ENCODE measurements at places on chromosomes 3 and 15. TPM values are rescaled to one million over a fixed set of nuclear protein-coding genes. Genes with fewer than 3 reads are reported as not detected.

DNA sequence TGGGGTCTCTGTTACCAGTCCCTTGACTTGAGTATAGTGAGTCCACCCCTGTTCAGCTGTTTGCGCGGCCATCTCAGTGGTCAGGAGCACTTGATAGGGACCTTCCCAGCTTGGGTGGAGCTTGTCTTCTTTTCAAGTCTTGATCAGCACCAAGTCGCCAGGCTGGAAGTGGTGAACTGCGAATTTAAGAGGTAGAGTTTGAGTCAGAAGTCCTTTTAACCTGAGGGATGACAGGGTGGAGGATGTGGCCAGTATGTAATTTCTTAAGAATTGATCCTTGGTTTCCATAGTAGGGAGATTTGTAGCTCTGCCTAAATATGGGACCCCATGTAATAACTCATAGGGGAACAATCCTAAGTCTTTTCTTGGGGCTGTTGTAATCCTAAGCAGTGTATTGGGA, 86.3 kb upstream of the XCR1 start:
- H3K4me3 ChIP-seq, result no peak overlapping the region
- DNase-seq, result no peak
- H3K27ac ChIP-seq, result no peak overlapping the region
- H3K4me1 ChIP-seq, result peaks cover 7% of the 10 kb centered on the region
- no peaks in the 10 kb centered on the region for H3K36me3 ChIP-seq

Gene OIP5
- total RNA-seq, result 7.3 TPM

DNA sequence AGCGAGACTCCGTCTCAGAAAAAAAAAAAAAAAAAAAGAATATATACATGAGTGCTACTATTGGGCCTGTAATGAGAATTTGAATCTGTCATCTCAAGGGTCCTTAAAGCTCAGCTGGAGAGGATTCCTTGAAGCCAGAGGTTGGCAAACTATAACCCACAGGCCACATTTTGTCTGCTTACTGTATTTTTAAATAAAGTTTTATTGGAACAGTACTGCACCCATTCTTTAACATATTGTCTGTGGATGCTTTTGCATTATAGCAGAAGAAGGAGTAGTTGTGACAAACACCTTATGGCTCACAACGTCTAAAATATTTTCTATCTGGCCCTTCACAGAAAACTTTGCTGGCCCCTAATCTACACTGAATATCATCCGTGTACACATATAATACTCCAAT, 60.7 kb downstream of the SGO1 start:
- no peak overlapping the region for H3K27ac ChIP-seq
- H3K4me3 ChIP-seq, result no peak overlapping the region
- H3K4me1 ChIP-seq, result 0 out of 2 replicates have a peak, but pooled peaks cover 5% of the 10 kb centered on the region
- DNase-seq, result no peak

Gene PLS1
- total RNA-seq, result 0.13 TPM

DNA sequence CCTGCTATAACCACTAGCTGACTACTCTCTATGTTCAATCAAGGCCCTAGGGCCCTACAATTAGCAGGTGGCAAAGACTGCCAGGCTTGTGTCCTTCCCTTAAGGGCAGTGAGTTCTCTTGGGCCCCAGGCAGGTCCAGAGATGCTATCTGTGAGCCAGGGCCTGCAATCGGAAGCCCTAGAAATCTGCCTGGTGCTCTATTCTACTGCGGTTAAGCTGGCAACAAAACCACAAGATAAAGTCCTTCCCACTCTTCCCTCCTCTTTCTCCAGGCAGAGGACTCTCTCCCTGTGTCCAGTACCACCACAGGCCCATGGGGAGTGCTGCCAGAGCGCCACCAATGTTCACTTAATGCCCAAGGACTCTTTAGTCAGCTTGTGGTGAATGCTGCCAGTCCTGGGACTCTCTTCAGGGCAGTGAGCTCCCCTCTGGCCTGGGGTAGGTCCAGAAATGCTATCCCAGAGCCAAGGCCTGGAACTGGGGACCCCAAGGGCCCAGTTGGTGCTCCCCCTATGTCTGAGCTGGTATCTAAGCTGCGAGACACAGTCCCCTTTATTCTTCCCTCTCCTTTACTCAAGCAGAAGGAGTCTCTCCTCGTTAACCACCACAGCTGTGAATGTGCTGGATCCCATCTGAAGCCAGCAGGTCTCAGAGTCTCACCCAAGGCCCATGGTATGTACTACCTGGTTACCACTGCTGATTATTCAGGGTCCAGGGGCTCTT, 34.7 kb downstream of the XXYLT1 start:
- H3K4me1 ChIP-seq, result peaks cover 7% of the 10 kb centered on the region
- no peak for DNase-seq

- peak overlapping the region; percentile 23 for H3K27ac ChIP-seq
- peaks cover 21% of the 10 kb centered on the region for H3K4me1 ChIP-seq
- no peaks in the 10 kb centered on the region for H3K36me3 ChIP-seq
- H3K27me3 ChIP-seq, result no peaks in the 10 kb centered on the region
Measured at GRCh38 chr3:65776494-65776893, 262.2 kb downstream of the MAGI1 start.

Gene A4GNT
- not detected for total RNA-seq

DNA sequence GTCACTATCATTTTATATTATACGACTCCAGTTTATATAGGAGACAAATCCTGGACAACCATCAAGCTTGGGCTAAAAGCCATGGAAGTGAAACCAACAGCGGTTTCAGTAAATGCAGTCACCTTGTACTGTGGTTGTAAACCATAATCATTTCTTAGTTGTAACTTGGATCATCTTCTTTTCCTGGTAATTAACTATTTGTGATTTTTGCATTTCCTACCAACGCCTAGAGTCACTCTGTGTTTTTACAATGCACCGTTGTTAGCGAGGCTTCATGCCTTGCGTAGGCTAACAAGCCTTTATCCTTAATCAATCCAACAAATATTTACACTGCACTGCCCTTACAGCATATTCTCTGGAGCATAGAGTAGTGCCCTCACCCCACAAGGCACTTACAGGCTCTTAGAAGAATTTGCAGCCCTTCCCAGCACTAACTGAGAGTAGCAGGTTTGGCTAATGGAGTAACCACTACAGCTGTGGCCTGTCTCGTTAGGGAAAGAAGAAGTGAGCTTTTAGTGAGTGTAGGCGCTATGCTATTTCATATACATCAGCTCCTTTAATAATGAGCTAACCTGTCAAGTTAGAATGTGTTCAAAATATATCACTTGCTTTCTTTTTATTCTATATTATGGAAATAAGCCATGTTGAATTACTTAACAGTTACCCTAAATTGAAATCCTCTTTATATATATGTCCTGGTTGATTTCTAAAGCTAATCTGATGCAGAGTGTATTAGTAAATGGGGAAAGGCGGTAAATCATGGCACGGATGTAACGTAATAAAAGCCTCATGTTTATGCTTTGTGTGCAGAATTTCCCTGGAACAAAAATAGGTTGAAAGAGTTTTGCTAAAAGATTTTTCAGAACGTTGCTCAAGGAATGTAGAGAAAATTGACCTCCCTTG, 62.8 kb downstream of the ABHD2 start:
- no peaks in the 10 kb centered on the region for H3K4me1 ChIP-seq
- H3K36me3 ChIP-seq, result 0 out of 2 replicates have a peak, but pooled peaks cover 7% of the 10 kb centered on the region
- no peaks in the 10 kb centered on the region for H3K27me3 ChIP-seq
- no peak for DNase-seq
- H3K4me3 ChIP-seq, result no peak overlapping the region
- no peak overlapping the region for H3K27ac ChIP-seq

- DNase-seq, result peak; percentile 7
- no peaks in the 10 kb centered on the region for H3K36me3 ChIP-seq
- no peaks in the 10 kb centered on the region for H3K27me3 ChIP-seq
- H3K4me3 ChIP-seq, result no peak overlapping the region
- no peaks in the 10 kb centered on the region for H3K4me1 ChIP-seq
Measured at GRCh38 chr3:54663501-54664011, 264.3 kb downstream of the LRTM1 start.

Gene GPR156
- not detected for total RNA-seq

- no peaks in the 10 kb centered on the region for H3K36me3 ChIP-seq
- DNase-seq, result no peak
- peak overlapping the region; percentile 52 for H3K27ac ChIP-seq
- H3K4me1 ChIP-seq, result peaks cover 49% of the 10 kb centered on the region
Measured at GRCh38 chr3:107062787-107063186, 314.5 kb upstream of the CCDC54 start.

Gene VWA5B2
- not detected for total RNA-seq

GRCh38 chr3:41940393-41940792, 21.5 kb downstream of the ULK4 start:
- H3K27ac ChIP-seq, result no peak overlapping the region
- no peaks in the 10 kb centered on the region for H3K4me1 ChIP-seq
- no peaks in the 10 kb centered on the region for H3K27me3 ChIP-seq
- H3K4me3 ChIP-seq, result no peak overlapping the region
- no peak for DNase-seq

Gene CCR3
- total RNA-seq, result not detected

Gene PLSCR4
- 51.2 TPM for total RNA-seq

DNA sequence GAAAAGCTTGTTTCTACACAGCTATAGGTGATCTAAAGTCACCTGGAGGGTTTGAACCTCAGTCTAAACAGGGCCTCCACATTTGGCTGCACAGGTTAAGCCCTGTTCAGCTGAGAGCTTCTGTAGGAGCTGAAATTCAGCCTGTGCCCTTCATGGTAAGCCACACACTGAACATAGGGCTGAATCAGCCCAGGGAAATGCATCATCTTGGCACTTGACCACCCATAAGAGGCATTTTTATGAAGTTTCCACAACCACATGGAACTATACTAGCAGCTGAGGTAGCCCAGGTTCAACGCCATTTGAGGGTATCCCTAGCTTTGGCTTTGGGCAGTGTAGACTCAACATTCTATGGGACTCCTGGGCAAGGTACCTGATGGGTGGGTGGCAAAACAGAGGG, 126.8 kb downstream of the FAM174B start:
- H3K36me3 ChIP-seq, result no peaks in the 10 kb centered on the region
- no peak overlapping the region for H3K27ac ChIP-seq
- no peaks in the 10 kb centered on the region for H3K4me1 ChIP-seq
- DNase-seq, result peak; percentile 32

- H3K36me3 ChIP-seq, result no peaks in the 10 kb centered on the region
- DNase-seq, result peak; percentile 36
- H3K27me3 ChIP-seq, result no peaks in the 10 kb centered on the region
- no peak overlapping the region for H3K27ac ChIP-seq
- peaks cover 26% of the 10 kb centered on the region for H3K4me1 ChIP-seq
Measured at GRCh38 chr15:62549345-62549970, 384.4 kb upstream of the C2CD4B start.

DNA sequence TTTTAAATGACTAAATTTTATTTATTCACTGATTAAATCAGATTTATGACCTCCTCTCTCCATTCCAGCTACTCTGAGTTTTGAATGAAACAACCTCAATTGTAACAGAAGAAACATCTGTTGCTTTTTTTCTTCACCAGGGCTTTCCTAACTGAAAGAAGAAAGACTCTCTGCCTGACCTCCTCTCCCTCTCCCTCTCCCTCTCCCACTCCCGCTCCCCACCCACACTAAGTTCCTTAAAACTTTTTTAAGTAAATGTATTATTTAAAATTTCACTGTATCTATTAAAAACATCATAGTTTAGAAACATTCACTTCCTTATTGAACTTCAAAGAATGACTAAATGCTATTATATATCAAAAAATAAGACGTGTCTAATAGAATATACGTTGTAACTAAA, 122.0 kb downstream of the TFDP2 start:
- peak; percentile 27 for DNase-seq
- peaks cover 12% of the 10 kb centered on the region for H3K4me1 ChIP-seq
- 0 out of 2 replicates have a peak overlapping the region, but pooled peaks have one; percentile 6 for H3K27ac ChIP-seq
- H3K36me3 ChIP-seq, result no peaks in the 10 kb centered on the region
- H3K27me3 ChIP-seq, result no peaks in the 10 kb centered on the region

DNA sequence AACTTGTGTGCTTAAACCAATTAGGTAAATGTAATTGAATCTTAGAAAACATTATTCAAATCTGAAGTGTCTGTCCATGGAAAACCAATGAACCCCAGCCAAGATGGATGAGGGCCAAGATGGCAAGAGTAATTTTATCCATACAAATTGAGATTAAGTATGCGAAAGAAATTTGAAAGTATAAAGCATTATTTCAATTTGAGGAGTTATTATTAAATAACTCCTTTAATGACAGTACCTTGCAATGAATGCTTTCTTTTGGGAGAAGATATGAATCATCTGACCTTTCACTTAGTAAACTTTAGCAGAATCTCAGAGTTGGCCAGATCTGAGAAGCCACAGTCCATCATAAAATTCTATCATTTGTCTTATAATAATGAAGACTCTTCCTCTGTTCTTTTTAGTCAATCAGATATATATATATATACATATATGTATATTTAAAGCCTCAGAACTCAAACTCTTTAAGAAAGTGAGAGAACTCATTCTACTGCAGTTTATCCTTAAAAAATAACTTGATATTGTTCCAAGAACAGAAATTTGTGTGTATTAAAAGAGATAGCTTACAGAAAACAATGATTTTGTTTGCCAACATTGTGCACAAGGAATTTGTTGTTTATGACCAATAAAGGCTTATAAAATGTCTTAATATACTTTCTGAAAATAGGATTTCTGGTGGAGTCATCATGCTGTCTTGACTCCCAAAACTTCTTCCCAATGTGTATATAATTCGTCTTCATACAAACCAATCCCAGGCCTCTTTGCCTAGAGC, 434.8 kb upstream of the THBS1 start:
- H3K4me1 ChIP-seq, result peaks cover 24% of the 10 kb centered on the region
- H3K36me3 ChIP-seq, result no peaks in the 10 kb centered on the region
- H3K4me3 ChIP-seq, result no peak overlapping the region
- peak; percentile 64 for DNase-seq
- peak overlapping the region; percentile 10 for H3K27ac ChIP-seq

Gene CRYBG3
- 16.9 TPM for total RNA-seq

- no peak overlapping the region for H3K4me3 ChIP-seq
- no peaks in the 10 kb centered on the region for H3K27me3 ChIP-seq
- DNase-seq, result no peak
- peaks cover 20% of the 10 kb centered on the region for H3K4me1 ChIP-seq
- no peak overlapping the region for H3K27ac ChIP-seq
- H3K36me3 ChIP-seq, result peaks cover 13% of the 10 kb centered on the region
Measured at GRCh38 chr3:141379250-141379966, 11.1 kb downstream of the ZBTB38 start.

Gene CCDC39
- total RNA-seq, result not detected

DNA sequence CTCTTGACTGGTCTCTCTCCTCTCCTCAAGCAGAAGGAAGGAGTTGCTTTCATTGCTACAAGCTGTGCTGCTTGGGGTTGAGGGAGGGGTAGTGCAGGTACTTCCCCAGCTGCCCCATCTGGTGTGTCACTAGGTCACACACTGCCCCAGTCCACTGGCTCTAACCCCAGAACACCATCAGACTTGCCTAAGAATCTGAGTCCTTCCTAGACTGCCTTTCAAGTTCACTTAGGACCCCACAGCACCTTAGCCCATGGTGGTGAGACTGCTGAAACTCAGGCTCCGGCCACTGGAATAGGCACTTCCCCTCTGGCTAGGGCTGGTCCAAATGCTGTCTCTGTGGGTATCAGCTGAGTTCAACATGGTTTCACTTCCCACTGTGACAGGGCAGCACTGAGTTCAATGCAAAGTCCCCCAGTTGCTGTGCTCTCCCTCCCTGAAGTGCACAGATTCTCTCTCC, 279.7 kb upstream of the GOLGA6L4 start:
- no peaks in the 10 kb centered on the region for H3K4me1 ChIP-seq
- no peaks in the 10 kb centered on the region for H3K27me3 ChIP-seq
- H3K4me3 ChIP-seq, result no peak overlapping the region

All from GM23248 (cell line).